ENCODE measurements at places on chromosomes 3 and 15.

- no peak for DNase-seq
These were observed 136.6 kb upstream of the RAD18 start for GRCh38 chr3:9099702-9100512.

DNA sequence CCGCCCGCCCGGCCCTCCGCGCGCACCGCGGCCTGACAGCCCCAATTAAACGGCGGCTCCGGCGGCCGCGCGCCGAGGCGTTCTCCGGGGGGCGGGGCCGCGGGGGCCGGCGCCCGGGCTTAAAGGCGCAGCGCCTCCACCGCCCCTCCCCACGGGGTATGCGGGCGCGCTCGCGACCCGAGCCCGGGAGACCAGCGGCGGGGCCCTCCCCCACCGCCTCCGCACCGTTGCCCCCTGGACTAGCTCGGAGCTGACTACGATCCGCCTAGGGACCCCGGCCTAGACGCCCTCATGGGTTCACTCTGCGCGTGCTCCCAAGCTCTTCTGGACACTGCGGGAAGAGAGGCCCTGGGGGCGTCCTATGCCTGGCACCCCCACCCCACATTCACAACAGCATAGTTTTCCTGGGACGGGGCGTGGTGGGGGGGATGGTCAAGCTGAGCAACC lies at the start of gene DUSP7:
Gene DUSP7 (minus strand): TSS at position 51 of the 447 bp plus-strand sequence. CDS start 205 bp downstream, outside the sequence.
- DNase-seq = peak; percentile 68

- DNase-seq = no peak
These were observed 52.0 kb downstream of the PIK3CB start for GRCh38 chr3:138782755-138783154.

GRCh38 chr15:68734881-68735280 lies 85.8 kb downstream of the ANP32A start:
- DNase-seq = no peak

DNA sequence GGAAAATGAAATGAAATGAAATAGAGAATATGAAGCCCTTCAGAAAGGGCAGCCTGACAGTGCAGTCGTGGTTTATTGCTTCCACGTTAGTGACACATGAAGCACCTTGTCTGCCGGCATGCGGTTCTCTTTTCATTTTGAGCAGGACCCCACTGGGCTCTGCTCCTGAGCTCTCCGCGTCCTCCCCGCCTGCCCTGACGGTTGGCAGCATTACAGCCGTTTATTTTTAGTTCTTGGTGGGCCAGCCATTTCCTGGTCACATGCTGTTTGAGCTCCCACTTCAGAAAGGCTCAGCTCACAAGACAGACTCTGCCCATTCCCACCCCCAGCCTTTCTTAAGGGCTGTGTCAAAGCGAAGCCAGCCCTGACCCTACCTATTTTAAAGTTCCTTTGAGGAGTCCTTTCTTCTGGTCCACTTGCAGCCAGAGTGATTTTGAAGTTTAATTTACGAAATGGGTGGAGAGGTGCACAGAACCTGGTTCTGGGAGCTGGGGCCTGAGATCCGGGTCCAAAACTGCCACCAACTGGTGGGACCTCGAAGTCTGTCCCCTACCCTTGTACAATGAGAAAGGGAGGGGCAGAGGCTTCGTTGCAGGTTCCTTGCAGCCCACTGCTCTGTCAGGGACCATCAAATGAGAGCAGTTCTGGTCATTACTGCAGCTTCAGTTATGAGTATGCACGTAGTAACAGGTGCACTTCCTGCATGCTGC lies 60.1 kb downstream of the MGLL start:
- no peak for DNase-seq

DNA sequence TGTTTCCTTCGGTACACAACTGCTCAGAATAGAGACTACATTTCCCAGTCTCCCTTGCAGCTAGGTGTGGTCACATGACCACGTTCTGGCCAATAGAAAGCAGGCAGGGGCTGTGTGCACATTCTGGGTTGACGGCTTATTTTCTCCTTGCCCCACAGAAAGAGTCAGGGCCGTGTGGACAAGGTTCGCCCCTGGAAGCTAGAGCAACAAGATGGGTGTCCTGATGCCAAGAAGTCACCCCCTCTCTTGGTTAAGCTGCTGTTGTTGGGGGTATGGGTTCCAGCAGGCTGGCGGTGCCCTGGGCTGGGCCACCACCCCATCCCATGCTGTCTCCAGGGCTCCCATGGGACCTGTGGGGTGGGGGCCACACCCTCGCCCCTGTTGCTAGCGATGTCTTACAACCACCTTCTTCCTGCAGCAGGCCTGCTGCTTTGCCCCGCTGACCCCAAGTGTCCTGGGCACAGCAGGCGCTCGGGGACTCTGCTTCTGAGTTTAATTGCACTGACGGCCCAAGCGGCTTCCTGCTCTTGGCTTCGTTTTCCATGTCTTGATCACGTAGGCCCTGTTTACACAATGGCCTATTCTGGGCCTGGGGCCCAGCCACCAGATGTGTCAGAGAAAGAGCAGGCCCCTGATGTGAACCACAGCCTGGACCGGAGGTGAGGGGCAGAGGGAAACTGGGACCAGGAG lies 24.9 kb downstream of the ABTB1 start:
- peak; percentile 29 for DNase-seq

GRCh38 chr3:78605178-78605577 lies 1162.6 kb downstream of the ROBO1 start:
- no peak for DNase-seq

- no peak for DNase-seq
These were observed 33.6 kb upstream of the ETV5 start for GRCh38 chr3:186142393-186142932.

GRCh38 chr3:12838179-12838965 lies 3.0 kb downstream of the RPL32 start:
- DNase-seq = no peak

DNA sequence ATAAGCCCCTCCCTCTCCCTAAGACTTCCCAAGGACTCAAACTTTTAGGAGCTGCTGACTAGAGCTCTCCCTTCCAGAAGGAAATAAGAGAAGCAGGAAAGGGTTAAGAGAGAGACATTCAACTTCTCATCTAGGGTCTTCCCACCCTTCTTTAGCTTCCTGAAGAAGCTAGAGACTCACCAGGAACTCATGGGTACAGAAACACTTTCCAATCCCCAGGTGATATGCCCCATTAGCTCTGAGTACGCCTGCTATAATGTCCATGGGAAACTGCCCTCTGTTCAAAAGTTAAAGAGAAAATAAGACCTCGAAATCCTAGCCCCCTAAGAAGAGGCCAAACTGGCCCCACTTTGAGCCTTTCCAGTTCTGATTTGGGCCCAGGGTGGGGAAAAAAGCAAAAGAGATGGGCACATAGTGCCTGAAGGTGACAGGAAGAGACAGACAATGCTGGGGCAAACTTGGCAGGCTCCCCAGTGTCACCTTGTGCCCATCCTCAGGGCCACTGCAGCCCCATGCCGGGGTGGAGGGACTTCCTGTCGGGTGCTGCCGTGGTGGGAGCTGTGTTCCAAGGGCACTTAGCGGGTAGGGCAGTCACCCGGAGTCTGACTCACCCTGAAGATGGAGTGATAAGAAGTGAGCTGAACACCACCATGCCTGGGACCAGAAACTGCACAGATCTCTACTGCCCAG lies 29.5 kb downstream of the CCDC12 start:
- DNase-seq = no peak

- DNase-seq = no peak
These were observed 121.9 kb downstream of the ABI3BP start for GRCh38 chr3:100871306-100871705.

- no peak for DNase-seq
These were observed 313.4 kb upstream of the STT3B start for GRCh38 chr3:31219131-31219843.

- DNase-seq = no peak
These were observed at the start of gene SV2B for GRCh38 chr15:91099995-91100813. Gene SV2B, plus strand, starts transcription at chr15:91100257. Its CDS starts 126,007 bp downstream, at chr15:91226264.

DNA sequence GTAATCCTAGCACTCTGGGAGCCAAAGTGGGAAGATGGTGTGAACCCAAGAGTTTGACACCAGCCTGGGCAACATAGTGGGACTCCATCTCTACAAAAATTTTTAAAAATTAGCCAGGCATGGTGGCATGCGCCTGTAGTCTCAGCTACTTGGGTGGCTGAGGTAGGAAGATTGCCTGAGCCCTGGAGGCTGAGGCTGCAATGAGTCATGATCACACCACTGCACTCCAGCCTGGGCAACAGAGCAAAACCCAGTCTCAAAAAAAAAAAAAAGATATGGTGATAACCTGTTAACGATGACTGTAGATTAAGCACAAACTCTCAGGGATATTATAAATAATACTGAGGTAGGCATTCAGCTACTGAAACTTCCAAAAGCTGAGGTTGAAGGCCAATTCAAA lies 107.5 kb downstream of the SLC49A4 start:
- no peak for DNase-seq

GRCh38 chr3:181839039-181839915 lies 127.6 kb downstream of the SOX2 start:
- no peak for DNase-seq

GRCh38 chr3:136343873-136344555 lies 93.9 kb downstream of the PCCB start:
- peak; percentile 67 for DNase-seq

- DNase-seq = no peak
These were observed 380.9 kb upstream of the RARB start for GRCh38 chr3:25046911-25047771.

DNA sequence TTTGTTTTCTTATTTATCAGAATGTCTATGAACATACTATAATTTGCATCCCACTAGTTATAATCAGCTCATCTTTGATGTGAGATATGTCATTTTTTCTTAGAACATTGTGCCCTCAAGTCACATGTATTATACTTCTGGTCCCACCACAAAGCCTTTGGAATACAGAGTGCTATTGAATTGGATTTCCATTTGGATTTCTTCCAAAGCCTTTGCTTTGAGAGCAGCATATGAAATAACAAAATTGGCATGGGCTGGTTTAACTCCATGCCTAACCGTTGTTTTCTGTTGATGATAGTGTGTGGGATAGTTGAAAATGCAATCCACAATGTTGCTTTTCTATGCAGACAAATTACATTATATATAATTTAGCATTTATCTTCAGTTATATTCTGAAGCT lies 284.5 kb upstream of the PLSCR5 start:
- no peak for DNase-seq

DNA sequence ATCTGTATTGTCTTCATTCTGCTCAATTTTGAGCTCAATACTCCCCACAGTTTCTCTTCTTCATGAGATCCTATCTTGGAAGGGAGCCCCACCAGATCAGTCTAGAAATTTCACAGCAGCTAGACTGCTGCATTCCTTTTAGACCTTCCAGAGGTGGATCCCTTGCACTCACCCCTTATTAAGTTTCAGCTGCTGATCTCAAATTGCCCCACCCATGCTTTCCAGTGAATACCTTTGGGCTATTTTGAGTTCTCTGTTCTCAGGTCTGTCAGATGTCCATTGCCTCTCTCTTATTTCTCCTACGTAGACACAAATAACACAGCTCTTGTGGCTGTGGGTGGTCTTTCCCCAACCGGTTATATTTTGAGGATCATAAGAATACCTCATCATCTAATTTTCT lies 60.8 kb downstream of the GPR156 start:
- no peak for DNase-seq

- peak; percentile 90 for DNase-seq
These were observed 1.0 kb downstream of the HYAL2 start for GRCh38 chr3:50321336-50322114.

GRCh38 chr15:96332637-96333121 lies 2.2 kb downstream of the NR2F2 start:
- DNase-seq = peak; percentile 46

DNA sequence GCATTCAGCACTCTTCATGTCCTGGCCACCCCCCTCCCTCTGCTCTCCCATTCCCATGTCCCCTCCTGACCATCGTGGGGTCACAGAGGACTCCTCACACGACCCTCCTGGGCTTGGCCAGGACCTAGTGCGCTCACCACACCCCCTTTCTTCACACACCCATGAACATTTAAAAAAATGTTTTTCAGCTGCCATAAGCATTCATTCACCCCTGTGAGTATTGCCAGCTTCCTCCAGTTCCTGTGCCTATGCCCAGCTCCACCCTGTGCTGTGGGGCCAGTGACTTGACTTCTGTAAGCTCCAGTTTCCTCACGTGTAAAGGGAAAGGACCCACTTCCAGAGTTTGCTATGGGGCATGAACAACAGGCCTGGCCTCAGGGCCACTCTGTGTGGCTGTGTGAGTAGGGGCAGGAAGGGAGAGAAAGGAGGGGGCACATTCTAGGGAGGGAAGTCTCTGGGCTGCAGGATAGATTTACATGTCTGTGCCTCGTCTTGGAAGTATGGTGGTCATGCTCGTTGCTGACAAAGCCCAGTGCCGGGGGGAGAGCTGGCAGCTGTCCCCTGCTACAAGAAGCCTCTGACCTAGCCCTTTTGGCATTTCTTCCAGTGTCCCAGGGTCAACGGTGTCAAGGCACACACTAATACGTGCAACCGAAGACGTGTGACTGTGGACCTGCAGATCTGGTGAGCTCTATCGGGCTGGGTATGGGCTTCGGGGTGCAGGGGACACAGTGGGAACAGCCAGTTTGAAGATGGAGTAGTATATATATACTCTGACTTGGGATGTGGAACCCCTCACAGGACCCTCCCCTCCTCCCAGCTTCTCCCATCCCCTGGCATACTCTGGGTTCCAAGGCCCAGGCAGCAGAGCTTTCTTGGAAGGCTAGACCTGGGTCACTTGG lies 22.8 kb downstream of the ESYT3 start:
- DNase-seq = no peak

- DNase-seq = no peak
These were observed 30.3 kb upstream of the PSMD6 start for GRCh38 chr3:64053581-64053980.

GRCh38 chr3:126528419-126528799 lies 4.5 kb downstream of the CHST13 start:
- DNase-seq = no peak

DNA sequence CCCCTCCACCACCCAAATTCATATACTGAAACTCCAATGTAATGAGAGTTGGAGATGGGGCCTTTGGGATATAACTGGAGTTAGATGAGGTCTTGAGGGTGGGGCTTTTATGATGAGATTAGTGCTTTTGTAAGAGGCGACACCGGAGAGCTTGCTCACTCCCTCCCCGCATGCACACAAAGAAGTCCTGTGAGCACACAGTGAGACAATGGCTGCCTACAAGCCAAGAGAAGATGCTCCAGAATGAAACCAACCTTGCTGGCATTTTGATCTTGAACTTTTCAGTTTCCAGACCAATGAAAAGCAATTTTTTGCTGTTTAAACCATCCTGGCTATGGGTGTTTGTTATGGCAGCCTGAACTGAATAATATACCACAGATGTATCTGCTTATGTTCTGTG lies 109.0 kb downstream of the SAMMSON start:
- DNase-seq = no peak

- DNase-seq = no peak
These were observed 57.4 kb downstream of the TIGIT start for GRCh38 chr3:114351123-114351821.

- DNase-seq = no peak
These were observed 68.6 kb downstream of the LRIG1 start for GRCh38 chr3:66432041-66432766.

GRCh38 chr3:52091586-52092270 lies 35.4 kb upstream of the DUSP7 start:
- DNase-seq = no peak

GRCh38 chr3:186879781-186880180 lies 37.3 kb downstream of the ADIPOQ start:
- no peak for DNase-seq

- DNase-seq = no peak
These were observed 53.7 kb downstream of the SCN11A start for GRCh38 chr3:38998086-38998485.
